ENCODE measurements at places on chromosomes 4 and X. TPM values are rescaled to one million over a fixed set of nuclear protein-coding genes. Genes with fewer than 3 reads are reported as not detected.

DNA sequence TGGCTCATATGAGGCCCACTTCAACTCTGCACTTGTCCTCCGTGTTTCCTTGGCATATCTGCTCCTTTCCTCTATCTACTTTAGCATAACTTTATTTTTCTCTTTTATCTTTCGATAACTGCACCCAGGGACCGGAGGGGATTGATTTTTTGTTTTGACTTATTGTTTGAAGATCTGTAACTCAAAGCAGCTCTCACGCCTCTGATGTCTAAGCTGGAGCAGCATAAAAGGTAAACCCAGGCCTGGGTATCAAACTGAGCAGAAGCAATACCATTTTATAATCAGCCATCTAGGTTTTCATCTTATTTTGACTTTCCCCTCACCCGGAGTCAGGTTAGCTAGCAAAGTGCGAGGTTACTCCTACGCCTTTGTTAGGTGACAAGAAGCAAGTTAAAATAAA is 28.4 kb downstream of the LEF1 start:
- no peak overlapping the region for H3K27ac ChIP-seq
- no peaks in the 10 kb centered on the region for H3K27me3 ChIP-seq
- H3K36me3 ChIP-seq = no peaks in the 10 kb centered on the region
- no peak for DNase-seq
- H3K4me1 ChIP-seq = no peaks in the 10 kb centered on the region
- no peak overlapping the region for H3K4me3 ChIP-seq

- no peaks in the 10 kb centered on the region for H3K4me1 ChIP-seq
- H3K27ac ChIP-seq = no peak overlapping the region
- no peak overlapping the region for H3K4me3 ChIP-seq
- no peaks in the 10 kb centered on the region for H3K27me3 ChIP-seq
- no peaks in the 10 kb centered on the region for H3K36me3 ChIP-seq
These were observed 18.7 kb upstream of the SEC24B start for GRCh38 chr4:109414938-109415337.

GRCh38 chr4:6657242-6658208 is 17.0 kb downstream of the MRFAP1 start:
- no peaks in the 10 kb centered on the region for H3K36me3 ChIP-seq
- no peak for DNase-seq
- H3K4me1 ChIP-seq = peaks cover 6% of the 10 kb centered on the region
- no peaks in the 10 kb centered on the region for H3K27me3 ChIP-seq
- H3K27ac ChIP-seq = peak overlapping the region; percentile 84

DNA sequence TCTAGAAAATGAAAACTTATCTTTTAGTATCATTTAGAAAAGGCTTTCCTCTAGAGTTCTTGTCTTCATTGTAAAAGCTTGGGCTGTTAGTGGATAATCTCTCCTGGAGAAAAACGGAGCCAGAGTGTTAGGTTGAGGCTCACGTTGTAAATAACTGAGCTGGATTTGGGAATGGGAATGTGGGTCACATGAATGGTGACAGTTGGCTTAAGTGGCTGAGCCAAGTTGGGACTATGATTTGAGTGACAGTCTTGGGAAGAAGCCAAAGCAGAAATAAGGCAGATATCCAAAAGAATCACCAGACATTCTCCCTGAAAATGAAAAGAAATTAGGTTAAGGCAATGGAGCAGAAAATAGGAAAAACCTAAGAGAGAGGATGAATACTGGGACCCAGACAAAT is 33.6 kb upstream of the PDGFC start:
- H3K27ac ChIP-seq = no peak overlapping the region
- no peaks in the 10 kb centered on the region for H3K27me3 ChIP-seq
- no peaks in the 10 kb centered on the region for H3K4me1 ChIP-seq
- H3K4me3 ChIP-seq = no peak overlapping the region
- no peaks in the 10 kb centered on the region for H3K36me3 ChIP-seq

- H3K27me3 ChIP-seq = no peaks in the 10 kb centered on the region
- H3K27ac ChIP-seq = no peak overlapping the region
- H3K36me3 ChIP-seq = no peaks in the 10 kb centered on the region
- no peaks in the 10 kb centered on the region for H3K4me1 ChIP-seq
These were observed 213.3 kb downstream of the GBA3 start for GRCh38 chr4:22906045-22906444.

- H3K4me1 ChIP-seq = no peaks in the 10 kb centered on the region
- peak overlapping the region; percentile 76 for H3K27ac ChIP-seq
- no peak for DNase-seq
- H3K36me3 ChIP-seq = no peaks in the 10 kb centered on the region
These were observed 153.1 kb downstream of the AMELX start for GRCh38 chrX:11446336-11446735.

Gene PPP4R3C
- total RNA-seq = not detected

Gene TMEM156
- total RNA-seq = not detected

DNA sequence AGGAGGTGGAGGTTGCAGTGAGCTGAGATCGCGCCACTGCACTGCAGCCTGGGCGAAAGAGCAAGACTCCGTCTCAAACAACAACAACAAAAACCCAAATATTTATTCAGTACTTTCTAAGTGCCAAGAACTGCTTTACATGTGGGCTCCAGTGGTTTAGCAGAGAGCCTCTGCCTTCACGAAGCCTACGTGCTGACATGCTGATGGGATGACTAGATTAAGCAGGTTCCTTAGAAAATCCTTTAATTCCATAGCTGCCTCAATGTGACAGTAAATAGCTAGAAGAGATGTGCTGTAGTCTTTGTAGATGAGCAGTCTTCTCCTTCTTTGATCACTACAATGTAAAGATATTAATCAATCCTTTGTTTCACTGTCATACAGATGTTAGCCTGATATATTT is 49.6 kb downstream of the TAPT1 start:
- no peak overlapping the region for H3K4me3 ChIP-seq
- H3K27me3 ChIP-seq = no peaks in the 10 kb centered on the region
- H3K4me1 ChIP-seq = no peaks in the 10 kb centered on the region
- H3K36me3 ChIP-seq = no peaks in the 10 kb centered on the region
- DNase-seq = no peak

DNA sequence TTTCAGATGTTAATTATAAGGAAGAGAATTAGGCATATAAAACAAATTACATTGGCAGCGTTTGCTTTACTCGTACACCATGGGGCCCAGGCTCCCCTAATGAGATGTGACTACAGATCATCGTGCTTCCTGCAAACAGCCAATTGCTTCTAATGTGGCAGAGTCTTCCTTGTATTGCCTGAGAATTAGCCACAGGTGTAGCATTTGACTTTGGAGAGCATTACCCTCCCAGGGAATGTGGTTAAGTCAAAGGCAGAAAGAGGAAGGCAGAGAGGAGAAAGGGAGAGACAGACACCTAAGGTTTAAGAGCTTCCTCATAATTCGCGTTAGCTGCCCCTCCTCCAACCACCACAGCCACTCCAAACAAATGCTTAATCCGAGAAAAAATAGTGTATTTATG is 97.0 kb downstream of the MID1IP1 start:
- H3K36me3 ChIP-seq = no peaks in the 10 kb centered on the region
- H3K4me1 ChIP-seq = no peaks in the 10 kb centered on the region
- no peak overlapping the region for H3K4me3 ChIP-seq
- H3K27me3 ChIP-seq = no peaks in the 10 kb centered on the region
- H3K27ac ChIP-seq = no peak overlapping the region

Gene PAGE5
- not detected for total RNA-seq

DNA sequence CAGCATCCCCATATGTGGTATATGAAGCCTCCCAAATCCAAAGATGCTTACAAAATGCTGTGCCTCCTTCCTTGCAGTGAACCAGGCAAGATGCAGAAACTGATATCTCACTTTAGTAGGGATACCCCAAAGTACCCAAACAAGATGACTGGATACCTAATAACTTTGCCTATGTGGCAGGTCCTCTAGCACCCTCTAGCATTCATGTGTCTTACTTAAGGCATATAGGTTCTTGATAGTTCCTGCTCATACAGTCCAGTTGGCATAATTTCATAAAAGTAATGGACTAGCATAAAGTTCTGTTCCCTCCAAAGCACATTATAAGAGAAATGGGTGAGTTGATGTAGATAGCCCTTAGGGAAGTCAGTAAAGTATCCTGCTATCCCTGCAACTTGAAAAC is 36.8 kb upstream of the SPP1 start:
- no peaks in the 10 kb centered on the region for H3K4me1 ChIP-seq
- no peaks in the 10 kb centered on the region for H3K27me3 ChIP-seq
- no peak overlapping the region for H3K27ac ChIP-seq
- H3K4me3 ChIP-seq = no peak overlapping the region
- H3K36me3 ChIP-seq = no peaks in the 10 kb centered on the region

GRCh38 chr4:21862917-21863316 is 85.7 kb downstream of the KCNIP4 start:
- H3K4me1 ChIP-seq = no peaks in the 10 kb centered on the region
- H3K27me3 ChIP-seq = no peaks in the 10 kb centered on the region
- no peak overlapping the region for H3K27ac ChIP-seq
- H3K36me3 ChIP-seq = no peaks in the 10 kb centered on the region
- H3K4me3 ChIP-seq = no peak overlapping the region

Gene TRPC5OS
- total RNA-seq = not detected

Gene MAGEE2
- not detected for total RNA-seq

DNA sequence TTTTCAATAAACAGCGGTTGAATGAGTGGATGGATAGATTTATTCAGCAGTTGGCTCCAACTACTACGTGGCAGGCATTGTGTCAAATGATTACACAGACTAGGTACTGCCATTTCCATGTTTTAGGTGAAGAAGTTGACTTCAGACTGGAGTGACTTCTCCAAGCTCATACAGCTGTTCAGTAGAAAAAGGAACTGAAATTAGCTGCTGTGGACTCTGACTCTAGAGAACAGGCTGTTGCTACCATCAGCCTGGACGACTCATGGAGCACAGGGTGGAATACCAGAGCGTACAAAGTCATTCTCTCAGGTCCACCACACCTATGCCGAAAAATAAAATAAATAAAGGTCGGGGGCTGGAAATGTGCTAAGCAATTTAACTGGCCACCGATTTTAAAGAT is 45.3 kb downstream of the TENM3 start:
- no peak overlapping the region for H3K27ac ChIP-seq
- no peaks in the 10 kb centered on the region for H3K4me1 ChIP-seq
- no peaks in the 10 kb centered on the region for H3K36me3 ChIP-seq
- no peaks in the 10 kb centered on the region for H3K27me3 ChIP-seq
- H3K4me3 ChIP-seq = no peak overlapping the region

DNA sequence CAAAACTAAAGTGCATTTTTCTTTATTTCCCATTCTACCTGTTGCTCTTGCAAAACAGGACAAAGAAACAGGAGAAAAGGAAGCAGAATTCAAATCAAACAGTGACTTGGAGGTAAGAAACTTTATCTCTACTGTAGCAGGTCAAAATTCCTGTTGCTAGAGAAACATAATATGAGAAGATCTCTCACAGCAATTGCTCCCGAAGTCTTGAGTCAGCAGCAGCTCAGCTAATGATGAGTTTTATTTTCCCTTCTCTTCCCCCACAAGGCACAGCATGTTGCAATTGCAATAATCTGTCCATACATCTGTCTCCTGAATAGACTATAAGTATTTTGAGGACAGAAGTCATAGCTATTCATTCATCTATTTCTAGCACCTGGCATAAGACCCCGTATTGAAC is 112.7 kb downstream of the CLNK start:
- H3K27me3 ChIP-seq = no peaks in the 10 kb centered on the region
- DNase-seq = no peak
- no peak overlapping the region for H3K27ac ChIP-seq
- no peaks in the 10 kb centered on the region for H3K36me3 ChIP-seq
- H3K4me3 ChIP-seq = no peak overlapping the region

DNA sequence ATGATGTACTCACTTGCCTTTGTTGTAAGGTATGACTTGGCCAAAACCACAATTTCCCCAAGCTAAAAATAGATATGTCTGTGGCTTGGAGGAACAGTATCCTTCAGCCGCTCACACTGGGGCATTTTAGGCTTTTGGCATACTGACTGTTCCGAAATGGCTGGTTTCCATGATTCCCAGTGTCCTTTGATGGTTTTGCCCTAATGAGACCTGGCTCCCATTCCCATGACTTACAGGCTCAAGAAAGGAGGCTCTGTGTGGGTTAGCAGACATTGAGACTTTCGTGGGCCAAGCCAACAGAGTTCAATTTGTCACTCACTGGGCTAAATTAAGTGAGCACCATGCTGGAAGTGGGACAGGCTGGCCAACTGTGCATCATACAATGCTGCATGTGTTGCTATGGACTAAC is 150.6 kb downstream of the CEP135 start:
- H3K4me3 ChIP-seq = no peak overlapping the region
- H3K27ac ChIP-seq = no peak overlapping the region
- no peaks in the 10 kb centered on the region for H3K36me3 ChIP-seq
- H3K27me3 ChIP-seq = no peaks in the 10 kb centered on the region
- DNase-seq = no peak
- no peaks in the 10 kb centered on the region for H3K4me1 ChIP-seq

DNA sequence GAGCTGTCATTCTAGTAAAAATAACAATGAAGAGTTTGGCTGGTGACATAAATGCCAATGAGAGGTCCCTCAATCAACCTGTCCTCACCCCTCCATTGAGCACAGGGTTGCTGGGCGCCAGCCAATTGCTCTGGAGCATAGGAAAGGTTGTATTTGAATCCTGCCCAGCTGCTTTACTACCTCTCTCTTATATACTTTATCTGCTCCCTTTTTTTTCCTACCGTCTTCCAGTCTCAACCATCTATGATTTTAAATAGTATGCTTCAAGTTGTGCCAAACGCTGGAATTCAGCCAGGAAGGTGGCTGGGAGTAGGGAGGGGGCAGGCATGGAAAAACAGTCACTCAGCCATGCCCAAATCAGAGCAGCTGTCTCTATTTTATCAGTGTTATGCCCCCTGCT is 153.8 kb downstream of the NR3C2 start:
- no peaks in the 10 kb centered on the region for H3K36me3 ChIP-seq
- H3K27ac ChIP-seq = no peak overlapping the region
- no peak overlapping the region for H3K4me3 ChIP-seq
- no peaks in the 10 kb centered on the region for H3K27me3 ChIP-seq
- H3K4me1 ChIP-seq = no peaks in the 10 kb centered on the region

Gene C4orf33
- 10.9 TPM for total RNA-seq

- no peaks in the 10 kb centered on the region for H3K4me1 ChIP-seq
- no peak for DNase-seq
- H3K27me3 ChIP-seq = no peaks in the 10 kb centered on the region
- H3K36me3 ChIP-seq = no peaks in the 10 kb centered on the region
These were observed 2209.9 kb downstream of the PCDH7 start for GRCh38 chr4:32929796-32930699.

Gene MAGEA9B
- total RNA-seq = not detected

Gene NSG1
- total RNA-seq = 3.8 TPM

GRCh38 chrX:30904632-30905031 is 15.6 kb upstream of the TAB3 start:
- H3K4me3 ChIP-seq = no peak overlapping the region
- H3K27ac ChIP-seq = peak overlapping the region; percentile 61
- peaks cover 3% of the 10 kb centered on the region for H3K4me1 ChIP-seq
- no peak for DNase-seq
- no peaks in the 10 kb centered on the region for H3K36me3 ChIP-seq

GRCh38 chr4:89879215-89879614 is 15.4 kb upstream of the MMRN1 start:
- H3K4me3 ChIP-seq = no peak overlapping the region
- no peaks in the 10 kb centered on the region for H3K36me3 ChIP-seq
- no peaks in the 10 kb centered on the region for H3K4me1 ChIP-seq
- no peak overlapping the region for H3K27ac ChIP-seq
- DNase-seq = no peak

GRCh38 chr4:83490876-83491450 is 6.1 kb upstream of the ABRAXAS1 start:
- H3K36me3 ChIP-seq = no peaks in the 10 kb centered on the region
- H3K4me1 ChIP-seq = no peaks in the 10 kb centered on the region
- DNase-seq = no peak
- H3K27me3 ChIP-seq = no peaks in the 10 kb centered on the region
- no peak overlapping the region for H3K4me3 ChIP-seq

- H3K27ac ChIP-seq = no peak overlapping the region
- H3K36me3 ChIP-seq = no peaks in the 10 kb centered on the region
- no peaks in the 10 kb centered on the region for H3K4me1 ChIP-seq
- H3K4me3 ChIP-seq = no peak overlapping the region
- no peak for DNase-seq
These were observed 1077.8 kb downstream of the ARAP2 start for GRCh38 chr4:35166466-35166865.

Measured in uterus (tissue), 4 donors.